ENCODE measurements at places on chromosomes 16 and 17. TPM values are rescaled to one million over a fixed set of nuclear protein-coding genes. Genes with fewer than 3 reads are reported as not detected.

Gene ATP2A3
- 11.0 TPM for polyA plus RNA-seq

Gene CREBBP
- 6.3 TPM for polyA plus RNA-seq

Gene KRTAP16-1
- polyA plus RNA-seq, result not detected

Gene TBC1D3E
- polyA plus RNA-seq, result 0.03 TPM

Gene GRAP
- 3.7 TPM for polyA plus RNA-seq

DNA sequence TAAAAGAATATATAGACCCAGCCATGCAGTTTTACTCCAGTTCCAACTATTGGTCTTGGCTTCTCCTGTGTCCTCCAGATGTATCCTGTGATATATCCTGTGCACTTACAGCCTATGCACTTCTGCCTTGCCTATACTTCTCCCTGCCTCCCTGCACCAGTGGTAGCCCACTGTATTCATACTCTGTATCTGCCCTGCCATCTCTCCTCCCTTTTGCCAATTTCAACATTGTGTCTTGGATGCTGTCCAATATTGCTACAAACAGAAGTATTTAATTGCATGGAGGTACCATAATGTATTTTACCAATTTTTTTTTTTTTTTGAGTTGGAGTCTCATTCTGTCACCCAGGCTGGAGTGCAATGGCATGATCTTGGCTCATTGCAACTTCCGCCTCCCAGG lies 242.7 kb downstream of the HAPSTR1 start:
- H3K36me3 ChIP-seq, result no peaks in the 10 kb centered on the region
- H3K27me3 ChIP-seq, result no peaks in the 10 kb centered on the region
- no peak overlapping the region for H3K27ac ChIP-seq
- DNase-seq, result no peak

GRCh38 chr17:43625606-43626005 lies 36.1 kb downstream of the MEOX1 start:
- no peak for DNase-seq
- H3K4me1 ChIP-seq, result peaks cover 3% of the 10 kb centered on the region
- H3K4me3 ChIP-seq, result no peak overlapping the region
- no peaks in the 10 kb centered on the region for H3K36me3 ChIP-seq
- no peaks in the 10 kb centered on the region for H3K27me3 ChIP-seq

GRCh38 chr17:15031975-15032374 lies 233.2 kb downstream of the PMP22 start:
- no peak for DNase-seq
- no peak overlapping the region for H3K27ac ChIP-seq
- H3K4me1 ChIP-seq, result no peaks in the 10 kb centered on the region
- H3K36me3 ChIP-seq, result no peaks in the 10 kb centered on the region

- no peaks in the 10 kb centered on the region for H3K27me3 ChIP-seq
- peak; percentile 51 for DNase-seq
- no peak overlapping the region for H3K27ac ChIP-seq
- H3K36me3 ChIP-seq, result peaks cover 12% of the 10 kb centered on the region
These were observed 13.6 kb downstream of the CEP20 start for GRCh38 chr16:15874745-15875314.

DNA sequence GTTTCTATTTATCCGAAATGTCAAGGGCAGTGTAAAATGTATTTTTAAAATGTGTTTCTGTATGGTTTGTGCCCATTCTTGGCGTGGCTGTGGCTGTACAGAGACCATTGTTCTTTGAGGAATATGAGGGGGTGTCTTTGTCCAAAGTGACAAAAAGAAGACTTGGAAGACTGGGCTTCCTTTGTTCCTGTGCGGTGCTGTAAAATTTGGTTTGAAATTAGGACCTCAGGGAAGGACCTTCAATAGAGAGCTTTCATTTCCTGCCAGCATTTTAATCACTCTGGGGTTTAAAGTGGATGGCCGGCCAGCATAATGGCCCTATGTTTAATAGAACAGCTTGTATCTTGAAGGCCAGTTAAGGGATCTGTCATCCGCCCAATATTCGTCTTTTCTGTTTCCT lies 190.1 kb upstream of the TBX2 start:
- DNase-seq, result no peak
- H3K27me3 ChIP-seq, result no peaks in the 10 kb centered on the region
- H3K27ac ChIP-seq, result peak overlapping the region; percentile 63
- H3K4me1 ChIP-seq, result no peaks in the 10 kb centered on the region
- H3K36me3 ChIP-seq, result no peaks in the 10 kb centered on the region

GRCh38 chr17:74088934-74089329 lies 114.5 kb upstream of the RPL38 start:
- H3K4me3 ChIP-seq, result no peak overlapping the region
- H3K27me3 ChIP-seq, result no peaks in the 10 kb centered on the region
- H3K4me1 ChIP-seq, result no peaks in the 10 kb centered on the region
- no peaks in the 10 kb centered on the region for H3K36me3 ChIP-seq

- no peak overlapping the region for H3K4me3 ChIP-seq
- H3K27ac ChIP-seq, result no peak overlapping the region
- H3K36me3 ChIP-seq, result no peaks in the 10 kb centered on the region
- no peak for DNase-seq
These were observed 132.2 kb downstream of the FTO start for GRCh38 chr16:53836142-53836541.

GRCh38 chr17:67532326-67532871 lies 155.3 kb downstream of the PITPNC1 start:
- no peak overlapping the region for H3K27ac ChIP-seq
- H3K36me3 ChIP-seq, result peaks cover 7% of the 10 kb centered on the region
- no peak overlapping the region for H3K4me3 ChIP-seq
- no peak for DNase-seq
- no peaks in the 10 kb centered on the region for H3K27me3 ChIP-seq

DNA sequence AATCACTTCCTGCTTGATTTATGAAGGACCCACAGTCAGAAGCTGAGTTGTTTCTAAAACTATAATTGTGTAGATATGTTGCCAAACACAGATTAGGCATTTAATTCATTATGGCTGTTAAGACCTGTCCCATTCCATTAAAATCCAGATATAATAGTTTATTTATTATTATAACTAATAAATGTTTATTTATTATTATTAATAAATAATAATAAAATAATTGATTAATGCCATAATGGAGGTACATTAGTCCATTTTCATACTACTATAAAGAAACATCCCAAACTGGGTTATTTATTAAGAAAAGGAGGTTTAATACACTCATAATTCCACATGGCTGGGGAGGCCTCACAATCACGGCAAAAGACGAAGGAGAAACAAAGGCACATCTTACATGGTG lies 1240.9 kb downstream of the CDH11 start:
- no peak for DNase-seq
- no peaks in the 10 kb centered on the region for H3K36me3 ChIP-seq
- H3K27me3 ChIP-seq, result no peaks in the 10 kb centered on the region

DNA sequence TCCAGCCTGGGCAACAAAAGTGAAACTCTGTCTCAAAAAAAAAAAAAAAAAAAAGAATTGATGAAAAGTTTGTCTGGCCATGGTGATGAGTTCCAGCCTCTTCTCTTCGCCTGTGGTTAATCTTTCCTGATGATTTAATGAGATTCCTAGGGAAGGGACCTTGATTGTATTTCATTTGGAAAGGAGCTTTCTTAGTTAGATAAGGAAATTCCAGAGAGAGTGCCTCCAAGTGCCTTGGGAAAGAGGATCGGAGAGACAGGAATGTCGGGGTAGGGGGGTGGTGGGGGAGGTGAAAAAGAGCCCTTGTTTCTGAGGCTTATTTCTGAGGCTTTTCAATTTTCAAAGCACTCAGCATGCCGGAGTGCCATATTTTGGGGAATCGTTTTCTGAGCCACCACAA lies 93.2 kb upstream of the SIAH1 start:
- no peaks in the 10 kb centered on the region for H3K36me3 ChIP-seq
- no peaks in the 10 kb centered on the region for H3K27me3 ChIP-seq
- no peak for DNase-seq
- H3K27ac ChIP-seq, result no peak overlapping the region

DNA sequence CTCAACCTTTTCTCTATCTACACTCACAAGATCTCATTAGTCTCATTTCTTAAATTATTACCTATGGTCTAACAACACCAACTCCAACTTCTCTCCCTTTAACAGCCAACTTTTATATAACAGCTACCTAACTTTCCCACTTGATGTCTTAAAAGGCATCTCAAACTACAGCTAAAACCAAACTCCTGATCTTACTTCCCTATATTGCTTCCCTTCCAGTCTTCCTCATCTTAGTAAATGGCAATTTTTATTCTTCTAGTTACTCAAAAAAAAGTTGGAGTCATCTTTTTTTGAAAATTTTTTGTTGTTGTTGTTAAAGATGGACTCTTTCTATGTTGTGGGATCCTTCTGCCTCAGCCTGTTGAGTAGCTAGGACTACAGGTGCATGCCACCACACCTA lies 15.3 kb downstream of the SRR start:
- H3K27ac ChIP-seq, result no peak overlapping the region
- H3K36me3 ChIP-seq, result peaks cover 34% of the 10 kb centered on the region
- H3K27me3 ChIP-seq, result no peaks in the 10 kb centered on the region
- no peak overlapping the region for H3K4me3 ChIP-seq
- no peaks in the 10 kb centered on the region for H3K4me1 ChIP-seq

- no peak for DNase-seq
- H3K4me1 ChIP-seq, result peaks cover 13% of the 10 kb centered on the region
- no peak overlapping the region for H3K27ac ChIP-seq
- H3K27me3 ChIP-seq, result no peaks in the 10 kb centered on the region
- H3K4me3 ChIP-seq, result no peak overlapping the region
These were observed 11.1 kb downstream of the TRPV1 start for GRCh38 chr17:3598078-3598477.

GRCh38 chr16:79560318-79560717 lies 40.2 kb downstream of the MAF start:
- no peak overlapping the region for H3K4me3 ChIP-seq
- H3K27me3 ChIP-seq, result peaks cover 3% of the 10 kb centered on the region
- no peaks in the 10 kb centered on the region for H3K4me1 ChIP-seq
- no peak overlapping the region for H3K27ac ChIP-seq
- no peak for DNase-seq

DNA sequence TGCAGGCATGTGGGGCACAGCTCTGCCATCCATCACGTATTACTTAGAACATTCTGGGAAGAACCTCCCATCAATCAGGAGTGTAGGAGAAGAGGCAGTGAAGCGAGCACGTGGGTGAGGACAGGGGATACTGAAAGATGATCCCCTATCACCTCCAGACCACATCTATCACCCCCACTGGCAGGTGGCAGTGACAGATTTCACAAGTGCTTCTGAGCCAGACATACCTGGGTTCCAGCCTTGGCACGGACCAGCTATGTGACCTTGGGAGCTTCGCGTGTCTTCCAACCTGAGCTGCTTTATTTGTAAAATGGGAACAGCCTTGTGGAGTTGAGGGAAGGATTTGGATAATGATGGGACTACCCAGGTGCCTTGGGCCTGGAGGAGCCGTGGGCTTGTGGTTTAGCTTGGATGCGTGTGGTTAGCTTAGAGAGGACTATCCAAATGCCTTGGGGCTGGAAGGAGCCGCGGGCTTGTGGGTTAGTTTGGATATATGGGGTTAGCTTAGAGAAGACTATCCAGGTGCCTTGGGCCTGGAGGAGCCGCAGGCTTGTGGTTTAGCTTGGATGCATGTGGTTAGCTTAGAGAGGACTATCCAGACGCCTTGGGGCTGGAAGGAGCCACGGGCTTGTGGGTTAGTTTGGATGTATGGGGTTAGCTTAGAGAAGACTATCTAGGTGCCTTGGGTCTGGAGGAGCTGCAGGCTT lies 206.4 kb downstream of the ENGASE start:
- H3K27ac ChIP-seq, result no peak overlapping the region
- no peaks in the 10 kb centered on the region for H3K36me3 ChIP-seq
- DNase-seq, result no peak
- no peaks in the 10 kb centered on the region for H3K4me1 ChIP-seq
- no peak overlapping the region for H3K4me3 ChIP-seq
- peaks cover 14% of the 10 kb centered on the region for H3K27me3 ChIP-seq

DNA sequence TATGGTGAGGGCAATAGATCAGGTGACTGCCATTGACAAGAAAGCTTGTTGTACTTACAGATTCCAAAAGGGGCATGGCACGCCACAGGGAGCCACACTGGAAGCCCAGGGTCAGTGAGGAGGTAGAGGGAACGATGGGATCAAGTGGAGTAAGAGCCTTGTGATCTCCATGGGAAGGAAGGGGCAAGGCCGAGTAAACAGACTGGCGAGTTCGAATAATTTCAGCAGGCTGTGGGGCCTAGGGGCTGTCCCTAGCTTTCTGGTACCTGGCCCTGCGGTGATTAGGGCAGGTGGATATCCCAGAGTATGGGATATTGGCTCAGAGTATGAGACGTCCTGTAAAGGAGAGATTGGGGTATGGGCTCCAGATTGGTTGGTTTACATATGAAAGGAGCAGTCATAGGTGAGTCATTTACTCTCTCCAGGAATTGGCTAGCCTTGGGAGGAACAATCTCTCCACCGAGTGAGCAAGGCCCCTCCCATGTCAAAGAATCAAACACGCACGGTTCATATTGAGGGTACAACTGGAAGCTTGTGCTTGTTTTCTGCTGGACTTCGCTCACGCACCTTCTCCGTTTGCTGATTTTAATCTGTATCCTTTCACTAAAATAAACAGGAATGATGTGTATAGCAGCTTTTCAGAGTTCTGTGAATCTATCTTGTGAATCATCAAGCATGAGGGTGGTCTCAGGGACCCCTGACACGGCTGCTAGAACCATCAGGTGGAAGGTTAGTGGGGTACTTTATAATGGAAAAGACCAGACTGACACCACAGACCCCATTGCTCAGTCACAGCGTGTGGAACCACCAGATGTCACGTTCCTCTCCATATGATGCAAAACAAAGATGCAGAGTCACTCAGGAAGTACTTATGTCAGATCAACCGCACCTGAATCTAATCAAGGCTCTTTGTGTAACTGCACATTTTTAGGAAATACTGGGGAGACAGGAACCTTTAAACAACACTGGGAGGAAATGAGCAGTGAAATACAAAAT lies 27.9 kb downstream of the GABARAPL2 start:
- peak overlapping the region; percentile 62 for H3K27ac ChIP-seq
- H3K4me1 ChIP-seq, result peaks cover 62% of the 10 kb centered on the region
- DNase-seq, result no peak
- no peak overlapping the region for H3K4me3 ChIP-seq

- H3K27me3 ChIP-seq, result no peaks in the 10 kb centered on the region
- no peaks in the 10 kb centered on the region for H3K4me1 ChIP-seq
- no peak overlapping the region for H3K27ac ChIP-seq
- no peak for DNase-seq
- H3K4me3 ChIP-seq, result no peak overlapping the region
These were observed 159.1 kb downstream of the WWOX start for GRCh38 chr16:78258375-78259065.

Measured in heart right ventricle (tissue), 16 donors.